Fibroblast of skin of right quadriceps (primary cell): ENCODE measurements at places on chromosomes 7 and 10.
A peak's percentile ranks its signal among the peaks of the same experiment; 100 is the strongest.

- no peak for DNase-seq
Measured at GRCh38 chr10:44848211-44848610, 62.9 kb upstream of the TMEM72 start.

DNA sequence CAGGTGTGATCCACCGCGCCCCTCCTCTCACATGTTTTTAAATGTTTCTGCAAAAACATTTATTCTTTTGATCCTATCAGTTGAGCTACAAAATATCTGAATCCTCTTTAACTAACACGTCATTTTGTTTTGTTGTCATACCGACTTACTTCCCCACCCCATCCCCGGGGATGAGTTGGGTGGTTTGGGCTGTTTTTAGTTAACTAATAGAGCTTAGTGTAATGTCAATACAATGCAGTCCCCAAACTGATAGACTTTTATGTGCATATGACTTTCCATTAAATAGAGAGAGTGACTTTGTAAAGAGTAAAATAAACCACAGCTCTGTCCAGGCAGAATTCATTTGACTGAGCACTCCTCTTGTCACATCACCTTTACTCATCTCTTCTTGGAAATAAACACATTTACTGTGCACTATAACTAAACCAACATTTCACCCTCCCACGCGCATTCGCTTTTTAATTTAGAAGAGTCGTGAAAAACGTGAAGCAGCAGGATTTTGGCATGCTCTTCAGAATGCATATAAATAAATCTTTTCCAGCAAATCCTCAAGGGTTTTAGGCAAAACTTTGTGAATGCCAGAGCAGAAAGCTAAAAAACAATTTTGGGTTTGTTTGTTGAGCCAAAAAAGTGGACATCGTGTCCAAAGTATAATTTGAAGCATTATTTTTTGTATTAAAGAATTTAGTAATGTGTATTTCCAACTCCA lies 187.4 kb upstream of the MGMT start:
- no peak for DNase-seq

- DNase-seq, result no peak
Measured at GRCh38 chr7:12684733-12685132, 2.7 kb upstream of the ARL4A start.

DNA sequence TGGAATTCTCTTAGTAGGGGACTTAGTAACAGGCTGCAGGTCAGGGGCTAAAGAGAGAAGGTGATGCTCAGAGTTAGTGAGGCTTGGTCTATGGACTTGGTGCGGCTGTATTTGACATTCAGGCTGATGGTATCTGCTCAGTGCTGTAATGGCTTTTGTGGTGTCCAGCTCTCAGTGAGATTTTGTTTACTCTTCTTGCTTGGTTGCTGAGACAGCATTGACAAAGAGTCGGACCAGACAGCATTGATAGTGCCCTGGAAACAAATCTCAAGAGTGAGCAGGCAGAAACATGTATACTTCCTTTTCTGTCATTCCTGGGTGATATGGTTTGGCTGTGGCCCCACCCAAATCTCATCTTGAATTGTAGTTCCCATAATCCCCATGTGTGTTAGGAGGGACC lies 202.0 kb downstream of the STK31 start:
- no peak for DNase-seq

GRCh38 chr10:107417446-107417845 lies 252.9 kb upstream of the SORCS1 start:
- no peak for DNase-seq

- DNase-seq, result no peak
Measured at GRCh38 chr7:55271069-55271626, 94.0 kb upstream of the LANCL2 start.

GRCh38 chr10:29619241-29619669 lies 15.5 kb downstream of the SVIL start:
- no peak for DNase-seq

GRCh38 chr10:113356794-113357680 lies 195.8 kb upstream of the HABP2 start:
- DNase-seq, result peak; percentile 83

GRCh38 chr7:155660758-155661093 lies 16.3 kb downstream of the RBM33 start:
- no peak for DNase-seq

DNA sequence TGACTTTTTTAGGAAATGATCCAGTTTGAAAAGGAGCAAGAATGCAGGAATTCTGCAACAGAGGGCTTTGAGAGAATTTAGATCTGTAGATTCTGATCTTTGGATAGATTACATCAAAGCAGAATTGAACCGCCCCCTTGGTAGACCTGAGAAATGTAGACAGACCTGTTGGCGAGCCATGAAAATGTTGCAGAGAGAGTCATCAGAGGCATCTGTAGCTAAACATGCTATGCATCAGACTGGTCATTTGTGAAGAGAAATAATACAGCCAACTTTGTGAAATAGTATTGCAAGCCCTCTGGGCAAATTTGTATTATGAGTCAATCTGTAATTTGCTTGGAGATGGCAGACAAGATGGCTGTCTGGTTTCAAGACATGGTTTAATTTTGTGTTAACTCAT lies 4.3 kb upstream of the C1GALT1 start:
- DNase-seq, result no peak

GRCh38 chr10:97943294-97943693 lies 87.1 kb downstream of the CRTAC1 start:
- DNase-seq, result no peak

DNA sequence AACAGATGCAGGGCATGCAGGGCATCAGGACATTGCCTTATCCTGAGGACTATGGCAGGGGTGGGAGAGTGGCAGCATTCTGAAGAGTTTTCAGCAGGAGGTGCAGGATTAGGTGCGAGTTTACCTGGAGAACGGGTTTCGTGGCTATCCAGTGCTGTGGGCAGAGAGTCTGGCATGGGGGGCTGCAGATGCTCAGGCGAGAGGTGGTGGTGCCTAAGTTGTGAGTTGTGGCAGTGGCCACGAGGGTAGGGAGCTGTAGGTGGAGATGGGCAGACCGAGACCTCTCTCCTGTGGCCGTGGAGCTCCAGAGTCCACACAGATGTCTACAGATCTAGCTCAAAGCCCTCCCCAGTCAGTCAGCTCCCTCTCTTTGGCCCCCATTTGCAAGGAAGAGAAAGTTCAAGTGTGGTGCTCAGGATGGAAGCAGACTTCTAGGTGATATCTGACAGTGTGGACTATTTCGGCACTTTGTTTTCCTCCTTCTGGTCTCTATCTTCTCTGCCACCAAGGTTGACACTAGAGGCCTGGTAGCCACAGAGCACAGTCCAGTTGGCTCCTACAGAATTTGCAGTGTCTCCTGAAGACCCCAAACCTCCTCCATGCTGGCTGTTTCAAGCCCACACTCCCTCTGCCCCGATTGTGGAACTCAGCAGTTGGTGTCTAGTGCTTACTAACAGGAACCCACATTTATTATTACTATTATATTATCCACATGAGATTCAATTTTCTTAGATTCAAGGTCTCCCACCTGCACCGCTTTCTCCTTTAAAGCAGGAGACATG lies 955.7 kb upstream of the ZNF722 start:
- no peak for DNase-seq

- no peak for DNase-seq
Measured at GRCh38 chr10:100963826-100964225, 5.5 kb upstream of the SEMA4G start.

DNA sequence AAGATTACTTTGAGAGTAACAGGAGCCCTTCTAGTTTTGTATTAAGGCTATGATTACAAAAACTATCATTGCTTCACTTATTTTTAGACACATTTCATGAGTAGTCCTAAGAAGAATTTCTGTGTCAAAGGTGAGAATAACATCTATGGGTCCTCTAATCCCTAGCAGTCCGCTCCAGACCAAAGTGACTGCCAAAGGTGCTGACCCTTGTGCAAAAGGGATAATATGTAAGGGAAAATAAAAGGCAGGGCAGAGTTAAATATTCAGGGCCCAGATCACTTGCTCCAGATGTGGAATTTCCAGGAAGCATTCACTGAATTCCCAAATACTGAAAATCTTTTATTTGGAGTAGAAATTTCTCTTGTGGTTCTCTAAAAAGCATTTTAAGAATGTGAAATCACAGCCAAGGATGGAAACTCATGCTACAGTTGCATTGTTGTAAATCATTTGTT lies 29.3 kb downstream of the RHOBTB1 start:
- peak; percentile 97 for DNase-seq

DNA sequence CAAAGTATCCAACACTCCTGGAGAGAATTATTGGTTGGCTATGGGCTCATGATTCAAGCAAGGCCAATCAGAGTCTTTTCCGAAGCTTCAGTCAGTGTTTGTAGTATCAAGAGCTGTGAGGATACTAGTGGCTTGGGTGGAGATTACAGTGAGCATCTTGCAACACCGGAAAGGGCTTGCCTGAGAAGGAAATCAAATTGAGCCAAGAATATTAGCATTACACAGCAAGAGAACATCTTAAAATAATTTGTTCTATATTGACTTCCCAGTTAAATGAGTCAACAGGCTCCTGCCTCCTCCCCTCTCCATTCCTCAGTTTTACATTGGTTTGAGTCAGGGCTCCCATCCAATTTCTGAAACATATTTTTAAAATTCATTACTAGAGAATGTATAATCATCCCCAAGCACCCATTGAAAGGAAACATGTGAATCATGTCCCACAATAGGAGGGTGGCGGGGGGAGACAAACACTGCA lies 127.4 kb downstream of the ELAPOR2 start:
- peak; percentile 96 for DNase-seq

GRCh38 chr10:2866569-2866968 lies 200.8 kb upstream of the PFKP start:
- no peak for DNase-seq

DNA sequence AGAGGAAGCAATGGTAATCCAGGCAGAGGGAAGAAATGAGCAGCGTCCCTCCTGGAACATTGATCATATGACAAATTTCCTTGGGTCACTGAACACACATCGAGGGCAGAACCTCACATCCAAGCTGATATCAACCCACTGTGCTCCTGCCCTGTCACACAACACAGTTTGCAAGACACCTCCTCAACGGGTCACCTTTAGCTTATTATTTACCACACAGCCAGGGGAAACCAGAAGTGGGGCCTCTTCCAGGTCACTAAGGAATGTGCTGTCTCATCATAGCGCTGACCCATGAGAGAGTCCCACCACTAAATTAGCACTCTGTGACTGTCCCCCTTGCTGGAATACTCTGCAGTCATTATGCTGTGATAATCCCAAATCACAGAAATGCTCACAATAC lies 69.7 kb upstream of the PPP1R3C start:
- no peak for DNase-seq

GRCh38 chr7:101554584-101555268 lies 74.4 kb downstream of the MYL10 start:
- DNase-seq, result no peak

- DNase-seq, result no peak
Measured at GRCh38 chr10:58666024-58666423, 153.4 kb downstream of the BICC1 start.

GRCh38 chr7:17239683-17240521 lies 58.5 kb upstream of the AHR start:
- peak; percentile 32 for DNase-seq

GRCh38 chr7:13560441-13560840 lies 429.0 kb downstream of the ETV1 start:
- peak; percentile 43 for DNase-seq

DNA sequence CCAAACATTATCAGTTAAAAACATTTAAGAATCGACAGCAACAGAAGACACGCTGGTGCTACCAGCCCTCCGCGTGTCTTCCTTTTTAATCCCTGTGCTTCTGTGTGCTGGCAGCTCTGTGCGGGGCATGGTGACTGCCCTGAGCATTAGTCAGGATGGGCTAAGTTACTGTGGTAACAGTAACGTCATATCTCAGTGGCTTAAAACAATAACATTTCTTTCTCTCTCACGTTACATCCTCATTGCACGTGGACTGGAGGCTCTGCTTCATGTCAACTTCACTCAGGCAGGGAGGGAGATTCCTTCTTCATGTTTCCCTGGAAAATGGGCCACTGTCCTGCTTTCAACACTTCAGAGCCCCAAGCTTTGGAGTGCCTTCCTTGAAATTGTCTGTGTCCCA lies 378.5 kb downstream of the CCSER2 start:
- no peak for DNase-seq

- DNase-seq, result no peak
Measured at GRCh38 chr10:11176746-11177145, 159.1 kb downstream of the CELF2 start.

GRCh38 chr7:37000511-37000910 lies 276.2 kb upstream of the AOAH start:
- DNase-seq, result no peak

DNA sequence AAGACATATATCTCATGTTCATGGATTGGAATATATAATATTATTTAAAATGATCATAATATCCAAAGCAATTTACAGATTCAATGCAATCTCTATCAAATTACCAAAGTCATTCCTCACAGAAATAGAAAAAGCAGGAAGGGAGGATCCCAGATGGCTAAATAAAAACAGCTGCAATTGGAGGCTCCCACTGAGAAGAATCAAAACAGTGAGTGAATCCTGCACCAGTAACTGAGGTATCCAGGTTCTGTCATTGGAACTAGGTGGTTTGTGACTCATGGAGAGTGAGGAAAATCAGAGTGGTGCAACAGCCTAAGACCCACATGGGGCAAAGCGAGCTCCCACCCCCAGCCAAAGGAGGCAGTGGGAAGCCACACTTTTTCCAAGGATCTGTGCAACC lies 128.4 kb downstream of the MTERF1 start:
- no peak for DNase-seq

DNA sequence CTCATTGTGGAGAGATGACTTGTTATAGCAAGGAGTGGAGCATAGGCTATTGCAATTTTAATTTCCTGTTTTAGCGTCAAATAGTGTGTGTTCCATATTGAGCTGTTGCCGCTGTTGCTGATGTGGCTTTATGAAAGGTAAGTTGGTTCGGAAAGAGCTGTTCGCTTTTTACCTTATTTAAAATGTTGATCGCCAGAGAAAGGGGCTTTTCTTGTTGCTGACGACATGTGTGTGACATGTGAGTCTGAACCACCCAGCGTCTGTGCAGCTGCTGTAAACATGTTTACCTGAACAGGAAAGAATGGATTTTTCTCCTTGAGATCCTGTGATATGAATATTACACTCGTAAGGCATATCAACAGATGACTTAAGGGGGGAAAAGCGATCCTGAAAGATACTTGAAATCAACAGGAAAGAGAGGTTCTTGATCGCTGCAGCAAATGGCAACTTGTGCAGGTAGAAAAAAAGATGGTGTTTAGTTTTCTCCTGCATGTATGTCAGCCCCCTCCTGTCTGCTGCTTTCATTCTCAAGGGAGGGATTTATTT lies 2.5 kb downstream of the ZEB1 start:
- DNase-seq, result peak; percentile 6

DNA sequence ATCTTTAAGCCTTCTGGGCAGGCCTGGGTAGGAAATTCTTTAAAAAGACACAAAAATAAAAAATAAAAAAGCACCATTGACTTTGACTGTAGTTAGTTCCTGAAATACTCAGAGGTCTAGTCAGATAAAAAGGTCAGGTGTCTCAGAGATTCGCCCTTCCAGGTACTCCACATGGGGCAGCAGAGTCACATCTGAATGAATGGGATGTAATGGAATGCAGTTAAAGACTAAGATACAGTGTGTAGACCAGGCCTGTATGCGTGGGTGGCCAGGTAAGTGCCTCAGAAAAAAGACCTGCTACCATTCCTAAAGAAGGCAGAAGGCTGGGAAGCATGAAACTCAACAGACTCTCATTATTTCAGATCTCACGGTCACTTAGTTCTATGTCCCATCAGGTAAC lies 68.6 kb upstream of the SEM1 start:
- no peak for DNase-seq

GRCh38 chr10:21398563-21399231 lies 126.8 kb downstream of the SKIDA1 start:
- DNase-seq, result peak; percentile 86

- no peak for DNase-seq
Measured at GRCh38 chr10:117350909-117351308, 24.3 kb downstream of the PDZD8 start.

- DNase-seq, result peak; percentile 20
Measured at GRCh38 chr7:139777133-139777891, 486 bp downstream of the HIPK2 start.
